ENCODE measurements at places on chromosomes 4 and X. TPM values are rescaled to one million over a fixed set of nuclear protein-coding genes. Genes with fewer than 3 reads are reported as not detected.

The SMR3B gene
- not detected for total RNA-seq

DNA sequence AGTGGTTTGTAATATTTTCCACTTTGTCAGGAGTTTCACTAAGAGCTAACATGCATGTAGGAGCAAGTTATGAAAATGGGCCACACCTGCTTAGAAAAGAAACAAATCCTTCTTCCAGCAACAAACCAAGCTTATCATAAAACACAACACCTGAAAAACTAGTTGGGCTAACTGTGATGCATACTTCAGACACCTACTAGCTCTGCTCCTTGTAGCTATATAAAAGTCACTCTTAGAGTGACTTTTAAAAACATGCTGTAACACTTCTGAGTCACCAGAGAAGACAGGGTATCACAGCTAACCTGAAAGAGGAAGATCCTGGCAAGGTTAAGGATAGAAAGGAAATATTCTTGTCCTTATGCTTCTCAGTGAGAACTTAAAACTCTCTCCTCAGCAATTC lies 3.6 kb upstream of the SLAIN2 start:
- no peak for DNase-seq

- DNase-seq, result no peak
These were observed 419.1 kb upstream of the LCORL start for GRCh38 chr4:18440527-18441202.

- DNase-seq, result no peak
These were observed 7.4 kb upstream of the BRS3 start for GRCh38 chrX:136480383-136480782.

DNA sequence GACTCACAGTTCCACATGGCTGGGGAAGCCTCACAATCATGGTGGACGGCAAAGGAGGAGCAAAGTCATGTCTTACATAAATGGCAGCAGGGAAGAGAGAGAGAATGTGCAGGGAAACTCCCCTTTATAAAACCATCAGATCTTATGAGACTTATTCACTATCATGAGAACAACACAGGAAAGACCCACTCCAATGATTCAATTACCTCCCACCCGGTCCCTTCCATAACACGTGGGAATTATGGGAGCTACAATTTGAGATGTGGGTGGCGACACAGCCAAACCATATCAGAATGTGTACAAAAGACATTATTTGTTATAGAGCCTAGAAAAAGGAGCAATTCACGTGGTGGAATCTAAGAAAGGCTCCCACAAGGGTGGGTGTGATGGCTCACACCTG lies 10.8 kb upstream of the HERC6 start:
- DNase-seq, result no peak

- DNase-seq, result no peak
These were observed 22.8 kb downstream of the DTHD1 start for GRCh38 chr4:36304138-36304681.

The RASGEF1B gene
- 5.8 TPM for total RNA-seq

DNA sequence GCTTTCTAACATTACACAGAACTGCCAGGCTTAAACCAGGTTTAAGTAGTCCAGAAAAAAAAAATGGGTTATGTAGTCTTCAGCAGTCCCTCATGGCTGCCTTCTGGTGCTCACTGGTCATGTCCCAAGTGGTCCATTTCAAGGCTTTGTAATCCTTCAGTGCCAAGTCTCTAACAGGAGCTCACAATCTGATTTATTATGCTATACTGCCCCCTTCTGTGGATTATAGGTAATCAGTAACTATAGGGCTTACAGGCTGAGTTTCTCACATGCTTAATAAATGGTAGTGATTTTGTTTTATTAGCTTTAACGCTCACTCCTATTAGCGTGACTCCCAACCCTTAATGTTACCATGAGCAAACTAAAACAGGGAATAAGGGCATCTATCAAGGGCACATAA lies 92.5 kb upstream of the EDA2R start:
- no peak for DNase-seq

The MAGEB1 gene
- total RNA-seq, result not detected

Measured in osteoblast (primary cell).